MV-4-11 (cell line): ENCODE measurements at places on chromosomes 3 and 15.
A peak's percentile ranks its signal among the peaks of the same experiment; 100 is the strongest.

DNA sequence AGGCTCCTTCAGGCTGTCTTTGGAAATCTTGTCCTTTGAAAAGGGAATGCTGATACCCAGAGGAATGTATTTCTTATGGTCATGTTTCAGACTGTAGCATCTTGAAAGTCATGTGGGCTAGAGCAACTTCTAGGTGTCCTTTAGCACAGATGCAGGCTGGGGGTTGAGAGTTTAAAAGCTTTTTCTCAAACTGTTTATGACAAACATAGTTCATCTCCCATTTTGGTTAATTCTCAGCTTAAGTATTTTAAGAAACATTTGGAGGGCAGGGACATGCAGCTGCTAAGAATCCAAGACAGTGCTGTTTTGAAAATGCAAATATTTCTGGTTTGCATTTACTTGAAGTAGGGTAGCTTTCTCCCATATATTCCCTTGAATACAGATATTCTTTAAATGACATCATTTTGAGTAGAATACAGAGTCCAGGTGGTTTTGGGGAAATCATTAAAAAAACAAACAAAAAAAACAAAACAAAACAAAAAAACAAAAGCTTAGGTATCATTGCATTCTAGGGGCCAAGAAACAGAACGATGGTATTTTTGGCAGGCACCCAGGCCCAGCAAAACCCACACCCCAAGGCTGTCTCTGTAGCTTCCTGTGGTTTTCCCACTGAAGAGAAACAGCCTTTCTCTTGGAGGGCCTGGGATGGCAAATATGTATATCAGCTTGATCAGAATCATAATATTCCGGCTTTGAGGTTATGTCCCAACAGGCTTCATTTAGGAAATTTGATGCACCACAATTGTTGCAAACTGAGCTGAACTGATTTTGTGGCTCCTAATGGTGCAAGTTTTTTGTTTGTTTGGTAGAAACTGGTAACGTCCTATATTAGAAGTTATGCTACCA, 120.0 kb downstream of the ATG7 start:
- DNase-seq, result no peak

GRCh38 chr15:25329696-25330095, 109.1 kb downstream of the UBE3A start:
- DNase-seq, result no peak

GRCh38 chr15:96625256-96625655, 294.8 kb downstream of the NR2F2 start:
- no peak for DNase-seq

GRCh38 chr3:133377396-133377795, 22.5 kb upstream of the BFSP2 start:
- DNase-seq, result peak; percentile 70

DNA sequence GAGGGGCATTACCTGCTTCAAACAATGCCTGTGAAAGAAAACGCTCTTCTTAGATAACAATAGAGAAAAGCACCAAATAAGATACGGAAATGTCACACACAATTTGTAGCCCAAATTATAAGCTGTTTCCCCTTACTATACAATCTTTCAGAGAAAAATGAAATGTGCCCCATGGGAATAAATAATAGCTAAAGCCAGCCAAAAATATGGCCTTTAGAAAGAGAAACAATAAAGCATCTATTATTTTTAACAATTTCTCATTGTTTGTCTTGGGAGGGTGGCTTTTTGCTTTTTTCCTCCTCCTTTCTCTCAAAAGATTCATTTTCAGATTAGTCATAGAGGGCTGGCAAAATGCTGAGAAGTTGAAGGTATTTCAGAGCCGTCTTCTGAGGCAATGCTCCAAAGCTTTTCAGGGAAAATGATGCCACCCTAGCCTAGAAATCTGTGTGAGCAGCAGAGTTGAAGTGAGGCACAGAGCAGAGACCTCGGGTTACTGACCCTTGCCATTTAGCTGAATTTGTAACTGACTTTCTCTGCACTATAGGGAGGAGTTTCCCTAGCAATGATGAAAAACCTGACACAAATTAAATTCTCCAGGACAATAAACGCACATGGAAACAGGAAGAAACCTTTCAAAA, 86.3 kb upstream of the PRICKLE2 start:
- DNase-seq, result no peak

DNA sequence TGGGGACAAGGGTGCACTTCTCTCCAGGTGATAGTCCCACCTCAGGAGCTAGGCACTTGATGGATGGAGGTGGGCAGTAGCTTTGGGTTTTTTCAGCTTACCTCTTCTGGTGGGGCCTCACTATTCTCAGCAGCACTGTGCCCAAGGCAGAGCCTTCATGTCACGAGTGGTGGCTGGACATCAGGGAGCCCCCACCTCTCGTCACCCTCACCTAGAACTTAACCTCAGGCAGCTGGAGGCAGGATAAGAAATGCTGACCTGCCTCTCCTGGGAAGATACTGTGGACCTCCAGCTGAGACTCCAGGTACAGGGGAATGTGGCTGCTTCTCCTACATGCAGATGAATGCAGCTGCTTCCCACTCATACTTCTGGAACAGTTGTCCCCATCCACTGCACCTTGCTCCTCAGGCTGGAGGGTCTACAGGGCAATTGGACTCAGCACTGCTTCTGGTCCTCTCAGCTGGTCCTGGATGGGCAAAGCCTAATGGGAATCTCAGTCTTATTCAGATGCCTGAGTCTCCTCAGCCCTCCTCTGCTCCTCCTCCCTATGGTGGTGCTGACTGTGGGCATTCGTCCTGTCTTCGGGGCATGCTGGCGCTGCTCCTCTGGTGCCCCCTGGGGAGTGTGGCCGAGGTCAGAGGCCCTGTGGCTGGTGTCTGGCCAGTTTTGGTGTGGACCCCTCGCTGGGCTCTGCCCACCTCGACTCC, 129.9 kb downstream of the KLF13 start:
- no peak for DNase-seq

DNA sequence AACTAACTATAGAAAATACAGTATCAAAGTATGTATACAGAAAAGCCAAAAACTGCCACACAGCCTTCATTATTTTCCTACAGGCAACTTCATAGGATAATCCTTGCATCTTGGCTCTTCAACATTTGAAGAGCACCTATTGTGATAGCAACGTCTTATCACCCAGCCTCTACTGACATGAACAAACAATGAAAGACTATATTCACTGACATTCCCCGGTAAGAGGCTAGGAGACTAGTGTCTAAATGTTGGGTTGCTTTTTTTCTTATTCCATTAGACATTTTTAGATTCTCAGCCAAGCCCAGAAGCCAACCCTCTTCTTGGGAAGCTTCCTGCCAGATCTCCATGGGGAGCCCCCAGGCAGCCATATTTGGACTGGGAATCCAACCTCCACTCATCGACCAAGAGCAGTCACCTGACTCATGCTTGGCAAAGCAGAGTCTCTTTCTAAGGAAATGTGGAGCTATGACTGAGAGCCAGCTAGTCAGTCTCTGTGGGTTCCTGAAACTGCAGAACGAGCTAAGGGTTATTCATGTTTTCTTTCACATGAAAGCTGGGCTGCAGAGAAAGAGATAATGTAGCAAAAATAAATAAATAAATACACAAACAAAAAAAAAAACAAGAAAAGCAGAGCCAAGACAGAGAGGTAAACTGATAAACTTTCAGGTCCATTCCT, 227.5 kb downstream of the MAGI1 start:
- DNase-seq, result no peak

DNA sequence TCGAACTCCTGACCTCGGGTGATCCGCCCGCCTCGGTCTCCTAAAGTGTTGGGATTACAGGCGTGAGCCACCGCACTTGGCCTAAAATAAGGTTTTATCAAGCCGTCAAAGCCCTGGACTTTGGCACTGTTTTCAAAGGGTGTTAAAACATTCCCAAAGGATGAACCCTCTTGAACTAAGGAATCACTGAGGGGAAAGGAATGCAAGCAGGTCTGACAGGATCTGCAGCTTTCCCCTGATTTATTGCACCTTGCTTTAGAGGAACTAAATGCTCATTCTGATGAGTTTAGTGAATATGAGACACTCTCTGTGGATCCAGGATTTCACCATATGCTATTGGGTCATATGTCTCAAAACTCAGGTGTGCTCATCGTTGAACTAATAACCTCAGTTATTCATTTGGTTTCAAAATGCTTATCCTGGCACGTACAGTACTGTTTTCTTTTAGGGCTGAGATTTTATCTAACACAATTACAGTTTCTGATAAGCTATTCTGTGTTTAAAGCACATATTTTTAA, 63.0 kb upstream of the TSC22D2 start:
- DNase-seq, result no peak

- no peak for DNase-seq
These were observed 673.7 kb downstream of the DIPK2A start for GRCh38 chr3:144645300-144645699.

DNA sequence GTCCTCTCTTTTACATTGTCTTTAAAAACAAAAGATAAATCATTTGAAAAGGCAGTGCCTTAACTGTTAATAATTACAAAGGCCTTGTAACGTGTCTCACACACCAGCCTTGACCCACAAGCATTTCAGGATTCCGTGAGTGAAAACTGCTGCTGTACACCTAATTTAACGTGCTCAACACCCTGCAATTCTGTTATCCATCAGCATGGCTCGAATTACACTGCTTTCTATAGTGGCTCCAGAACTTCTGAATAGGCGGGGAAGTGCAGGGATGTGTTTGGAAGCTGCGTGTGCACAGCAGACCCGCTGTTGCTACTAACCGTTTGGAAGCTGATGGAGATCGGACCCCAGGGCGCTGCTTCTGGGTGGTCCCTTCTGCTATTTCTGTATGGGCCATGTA, 9.9 kb upstream of the ETFA start:
- no peak for DNase-seq
